ENCODE measurements at places on chromosomes 5 and 9.
A peak's percentile ranks its signal among the peaks of the same experiment; 100 is the strongest.

DNA sequence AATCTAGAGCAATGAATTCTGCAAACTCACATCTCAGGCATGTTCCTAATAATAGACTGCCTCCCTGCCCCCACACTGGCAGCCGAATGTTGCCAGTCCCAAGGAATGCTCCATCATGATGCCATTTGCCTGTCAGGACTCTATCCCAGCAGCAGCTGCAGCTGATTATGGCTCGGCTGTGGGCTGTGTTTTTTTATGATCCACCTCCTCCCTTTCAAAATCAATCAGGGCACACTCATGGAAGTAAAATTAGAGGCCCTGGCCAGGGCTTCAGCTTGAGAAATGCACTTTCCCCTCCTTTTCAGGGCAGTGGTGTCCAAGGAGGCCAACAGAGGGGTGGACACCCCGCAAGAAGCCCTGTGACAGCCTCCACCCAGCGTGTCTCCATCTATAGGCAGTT, 176.7 kb upstream of the S1PR3 start:
- no peak overlapping the region for H3K27ac ChIP-seq
- H3K27me3 ChIP-seq: peaks cover 38% of the 10 kb centered on the region
- DNase-seq: no peak

- H3K4me1 ChIP-seq: no peaks in the 10 kb centered on the region
- H3K36me3 ChIP-seq: no peaks in the 10 kb centered on the region
- H3K27ac ChIP-seq: no peak overlapping the region
- no peak overlapping the region for H3K4me3 ChIP-seq
- no peak for DNase-seq
- no peaks in the 10 kb centered on the region for H3K27me3 ChIP-seq
These were observed 23.6 kb upstream of the CSF1R start for GRCh38 chr5:150109921-150110320.

- H3K4me1 ChIP-seq: no peaks in the 10 kb centered on the region
- H3K36me3 ChIP-seq: no peaks in the 10 kb centered on the region
- H3K27ac ChIP-seq: no peak overlapping the region
- peaks cover 2% of the 10 kb centered on the region for H3K27me3 ChIP-seq
- no peak for DNase-seq
These were observed 19.3 kb upstream of the STRBP start for GRCh38 chr9:123287639-123288038.

GRCh38 chr9:38652486-38652885, 32.1 kb upstream of the ANKRD18A start:
- H3K36me3 ChIP-seq: no peaks in the 10 kb centered on the region
- H3K27me3 ChIP-seq: peaks cover 8% of the 10 kb centered on the region
- no peak overlapping the region for H3K27ac ChIP-seq
- H3K4me3 ChIP-seq: no peak overlapping the region

DNA sequence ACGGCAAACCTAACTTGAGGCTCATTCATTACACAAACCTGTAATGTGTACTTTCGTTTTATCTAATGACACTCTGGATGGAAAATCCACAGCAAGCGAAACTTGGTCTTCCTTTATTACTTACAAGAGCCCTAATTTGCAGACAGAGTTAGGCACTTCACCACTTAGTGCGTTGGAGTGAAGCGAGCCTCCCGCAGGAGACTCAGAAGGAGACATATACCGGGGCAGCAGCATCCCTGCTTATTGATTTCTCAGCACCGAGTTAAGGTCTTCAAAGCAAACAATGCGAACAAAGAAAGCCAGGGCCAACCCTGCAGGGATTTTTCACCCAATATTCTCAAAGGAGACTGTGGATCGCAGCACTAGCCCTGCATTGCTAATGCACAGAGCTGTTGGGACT, 28.6 kb downstream of the LSM11 start:
- H3K4me1 ChIP-seq: no peaks in the 10 kb centered on the region
- no peak overlapping the region for H3K4me3 ChIP-seq
- DNase-seq: no peak
- no peaks in the 10 kb centered on the region for H3K36me3 ChIP-seq
- no peaks in the 10 kb centered on the region for H3K27me3 ChIP-seq

GRCh38 chr9:114225561-114226212, 70.3 kb downstream of the COL27A1 start:
- H3K4me1 ChIP-seq: no peaks in the 10 kb centered on the region
- DNase-seq: no peak
- H3K36me3 ChIP-seq: no peaks in the 10 kb centered on the region
- H3K27me3 ChIP-seq: no peaks in the 10 kb centered on the region

DNA sequence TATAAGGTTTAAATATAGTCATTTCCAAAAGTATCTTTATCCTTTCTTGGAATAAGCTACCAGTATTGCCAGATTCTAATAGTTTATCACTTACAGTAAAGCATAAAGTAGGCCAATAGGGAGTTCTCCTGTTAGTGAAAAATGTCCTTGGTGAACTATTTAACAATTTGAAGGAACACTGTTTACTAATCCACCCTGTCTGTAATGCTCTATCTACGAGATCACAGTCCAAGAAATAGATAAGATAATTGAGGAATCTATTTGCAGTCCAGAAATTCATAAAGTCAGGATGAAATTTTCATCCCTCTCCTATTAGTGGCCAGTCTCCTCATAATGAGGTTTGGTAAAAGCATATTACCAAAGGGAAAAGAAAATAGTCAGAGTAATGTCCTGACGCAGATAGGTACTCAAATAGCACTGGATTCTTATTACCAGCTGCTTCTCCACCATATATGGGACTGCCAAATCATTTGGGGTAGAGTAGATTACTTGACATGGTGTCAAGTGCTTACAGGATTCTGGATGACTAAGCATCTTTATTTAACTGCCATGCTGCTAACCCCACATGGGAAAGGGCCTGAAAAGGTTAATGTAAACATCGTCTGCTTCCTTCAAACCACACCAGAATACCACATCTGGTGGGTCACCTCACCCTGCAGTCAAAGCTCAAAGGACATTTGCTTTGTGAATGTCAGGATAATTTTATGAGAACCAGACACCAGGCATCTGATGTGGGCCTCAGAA, 808.1 kb downstream of the EFNA5 start:
- H3K4me3 ChIP-seq: no peak overlapping the region
- DNase-seq: no peak
- H3K27ac ChIP-seq: no peak overlapping the region
- peaks cover 2% of the 10 kb centered on the region for H3K4me1 ChIP-seq
- H3K27me3 ChIP-seq: no peaks in the 10 kb centered on the region

GRCh38 chr5:170154744-170155143, 49.0 kb downstream of the FOXI1 start:
- no peak overlapping the region for H3K4me3 ChIP-seq
- DNase-seq: no peak
- H3K27ac ChIP-seq: no peak overlapping the region
- H3K36me3 ChIP-seq: no peaks in the 10 kb centered on the region
- H3K27me3 ChIP-seq: no peaks in the 10 kb centered on the region
- H3K4me1 ChIP-seq: no peaks in the 10 kb centered on the region

GRCh38 chr5:111236995-111237394, 12.8 kb downstream of the CAMK4 start:
- H3K27me3 ChIP-seq: no peaks in the 10 kb centered on the region
- H3K36me3 ChIP-seq: no peaks in the 10 kb centered on the region
- DNase-seq: peak; percentile 50
- H3K4me3 ChIP-seq: peak overlapping the region; percentile 66

GRCh38 chr5:122985954-122986721, 50.4 kb downstream of the PPIC start:
- no peak overlapping the region for H3K4me3 ChIP-seq
- H3K36me3 ChIP-seq: no peaks in the 10 kb centered on the region
- no peaks in the 10 kb centered on the region for H3K27me3 ChIP-seq
- H3K27ac ChIP-seq: no peak overlapping the region
- no peak for DNase-seq

- H3K27ac ChIP-seq: no peak overlapping the region
- no peak for DNase-seq
- H3K27me3 ChIP-seq: no peaks in the 10 kb centered on the region
- no peaks in the 10 kb centered on the region for H3K36me3 ChIP-seq
- no peak overlapping the region for H3K4me3 ChIP-seq
These were observed 62.2 kb upstream of the ANGPTL2 start for GRCh38 chr9:127184641-127185040.

GRCh38 chr5:179795049-179795862, 1.5 kb downstream of the LTC4S start:
- no peak for DNase-seq
- no peaks in the 10 kb centered on the region for H3K27me3 ChIP-seq
- H3K4me3 ChIP-seq: peak overlapping the region; percentile 64
- peaks cover 23% of the 10 kb centered on the region for H3K4me1 ChIP-seq
- H3K27ac ChIP-seq: no peak overlapping the region

GRCh38 chr5:179325296-179326031, 19.8 kb downstream of the ADAMTS2 start:
- no peaks in the 10 kb centered on the region for H3K36me3 ChIP-seq
- H3K27ac ChIP-seq: no peak overlapping the region
- DNase-seq: no peak
- peaks cover 17% of the 10 kb centered on the region for H3K27me3 ChIP-seq

GRCh38 chr5:124936626-124936933, 190.1 kb upstream of the ZNF608 start:
- no peaks in the 10 kb centered on the region for H3K36me3 ChIP-seq
- peaks cover 3% of the 10 kb centered on the region for H3K4me1 ChIP-seq
- H3K27me3 ChIP-seq: peaks cover 2% of the 10 kb centered on the region

DNA sequence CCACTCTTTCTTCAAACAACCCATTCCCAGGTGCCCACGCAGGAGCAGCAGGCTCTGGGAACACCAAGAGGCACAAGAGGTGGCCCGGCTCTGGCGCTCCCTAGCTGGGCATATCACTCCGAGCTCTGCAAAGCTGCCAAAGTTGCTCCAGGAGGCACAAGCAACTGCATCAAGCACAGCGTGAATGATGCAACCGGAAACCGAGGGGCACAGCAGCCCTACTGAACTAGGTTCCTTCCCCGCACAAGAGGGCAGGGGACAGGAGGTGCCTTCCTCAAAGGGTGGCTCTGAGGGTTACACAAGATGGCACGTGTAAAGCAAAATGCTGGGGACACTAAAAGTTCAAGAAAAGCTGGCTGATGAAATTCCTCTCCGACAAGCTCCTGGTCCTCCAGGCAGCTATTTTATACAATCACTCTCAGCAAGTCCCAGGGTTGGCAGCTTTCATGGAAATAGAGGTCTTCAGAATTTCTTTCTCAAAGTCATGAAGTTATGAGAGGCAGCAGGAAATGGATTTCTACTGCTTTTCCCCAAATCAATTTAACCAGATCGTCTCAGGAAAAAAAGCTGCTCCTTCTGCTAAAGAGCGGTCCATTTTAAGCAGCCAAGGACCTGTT, 22.9 kb downstream of the PSMB7 start:
- H3K36me3 ChIP-seq: peaks cover 6% of the 10 kb centered on the region
- peaks cover 64% of the 10 kb centered on the region for H3K4me1 ChIP-seq
- H3K27ac ChIP-seq: peak overlapping the region; percentile 26
- no peaks in the 10 kb centered on the region for H3K27me3 ChIP-seq
- DNase-seq: no peak

- peaks cover 11% of the 10 kb centered on the region for H3K27me3 ChIP-seq
- DNase-seq: no peak
- no peaks in the 10 kb centered on the region for H3K36me3 ChIP-seq
- H3K4me3 ChIP-seq: no peak overlapping the region
- no peak overlapping the region for H3K27ac ChIP-seq
- H3K4me1 ChIP-seq: peaks cover 3% of the 10 kb centered on the region
These were observed 60.1 kb upstream of the SPATA31C2 start for GRCh38 chr9:88198341-88198807.

DNA sequence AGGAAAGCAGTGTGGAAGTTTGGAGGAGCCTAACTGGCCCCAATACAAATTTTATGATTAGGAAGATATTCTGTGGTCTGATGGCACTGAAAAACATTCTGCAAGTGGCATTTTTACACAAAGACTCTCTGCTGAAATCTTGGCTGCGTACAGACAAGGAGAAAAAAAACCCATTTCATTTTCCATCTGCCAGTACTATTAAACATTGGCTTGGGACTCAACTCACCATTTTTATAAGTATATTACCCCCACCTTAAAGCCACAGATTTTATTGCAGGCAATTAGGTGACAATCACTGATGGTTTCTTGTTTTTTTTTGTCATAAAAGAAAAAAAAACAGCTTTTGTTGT, 206.9 kb downstream of the PTTG1 start:
- H3K27ac ChIP-seq: no peak overlapping the region
- peaks cover 13% of the 10 kb centered on the region for H3K27me3 ChIP-seq
- H3K36me3 ChIP-seq: no peaks in the 10 kb centered on the region
- H3K4me3 ChIP-seq: no peak overlapping the region
- no peaks in the 10 kb centered on the region for H3K4me1 ChIP-seq
- no peak for DNase-seq

DNA sequence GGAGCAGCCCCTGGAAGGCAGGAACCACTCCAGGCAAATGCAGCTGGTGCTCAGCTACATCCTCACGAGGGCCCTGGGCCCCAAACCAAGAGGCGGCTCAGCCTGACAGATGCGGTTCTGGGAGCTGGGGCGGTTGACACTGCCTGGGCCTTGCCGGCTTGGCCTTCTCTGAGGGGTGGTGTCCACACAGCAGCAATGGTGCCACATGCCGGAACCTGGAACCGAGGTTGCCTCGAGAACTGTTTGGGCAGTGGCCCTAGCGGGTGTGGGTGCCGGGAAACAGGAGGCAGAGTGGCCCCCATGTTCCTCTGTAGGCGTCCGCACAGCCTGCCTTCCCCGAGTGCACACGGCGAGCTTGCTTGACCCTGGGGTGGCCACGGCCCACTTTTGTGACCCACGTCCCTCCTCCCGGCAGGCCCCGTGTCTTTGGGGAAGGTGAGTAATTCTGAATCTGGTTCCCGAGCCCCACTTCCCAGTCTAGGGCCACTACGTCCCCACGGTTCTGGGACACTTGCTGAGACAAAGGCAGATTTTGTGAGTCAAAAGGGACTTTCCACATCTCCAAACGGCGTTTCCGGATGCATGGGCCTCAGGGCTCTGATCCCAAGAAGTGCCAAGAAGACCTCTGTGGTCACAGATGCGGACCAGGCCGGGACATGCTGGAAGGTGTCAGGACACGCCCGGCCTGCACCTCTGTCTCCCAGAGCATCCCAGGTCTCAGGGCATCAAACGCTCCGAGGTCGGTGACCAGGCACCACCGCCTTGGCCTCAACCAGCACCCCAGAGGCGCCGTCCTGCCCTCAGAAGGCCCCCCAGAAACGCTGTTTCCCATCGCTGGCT, 27.7 kb upstream of the SLC12A7 start:
- no peak overlapping the region for H3K27ac ChIP-seq
- H3K4me1 ChIP-seq: peaks cover 3% of the 10 kb centered on the region
- DNase-seq: no peak
- H3K27me3 ChIP-seq: peaks cover 5% of the 10 kb centered on the region
- no peaks in the 10 kb centered on the region for H3K36me3 ChIP-seq

GRCh38 chr5:149161850-149162249, 20.6 kb downstream of the ABLIM3 start:
- no peak for DNase-seq
- H3K4me1 ChIP-seq: no peaks in the 10 kb centered on the region
- no peaks in the 10 kb centered on the region for H3K36me3 ChIP-seq
- no peak overlapping the region for H3K27ac ChIP-seq
- H3K4me3 ChIP-seq: no peak overlapping the region
- no peaks in the 10 kb centered on the region for H3K27me3 ChIP-seq

GRCh38 chr5:9898319-9898718, 268.2 kb upstream of the TAS2R1 start:
- H3K36me3 ChIP-seq: no peaks in the 10 kb centered on the region
- no peak for DNase-seq
- no peak overlapping the region for H3K27ac ChIP-seq
- H3K4me3 ChIP-seq: no peak overlapping the region
- no peaks in the 10 kb centered on the region for H3K27me3 ChIP-seq
